ENCODE measurements at places on chromosomes 13 and 19.
A peak's percentile ranks its signal among the peaks of the same experiment; 100 is the strongest.

DNA sequence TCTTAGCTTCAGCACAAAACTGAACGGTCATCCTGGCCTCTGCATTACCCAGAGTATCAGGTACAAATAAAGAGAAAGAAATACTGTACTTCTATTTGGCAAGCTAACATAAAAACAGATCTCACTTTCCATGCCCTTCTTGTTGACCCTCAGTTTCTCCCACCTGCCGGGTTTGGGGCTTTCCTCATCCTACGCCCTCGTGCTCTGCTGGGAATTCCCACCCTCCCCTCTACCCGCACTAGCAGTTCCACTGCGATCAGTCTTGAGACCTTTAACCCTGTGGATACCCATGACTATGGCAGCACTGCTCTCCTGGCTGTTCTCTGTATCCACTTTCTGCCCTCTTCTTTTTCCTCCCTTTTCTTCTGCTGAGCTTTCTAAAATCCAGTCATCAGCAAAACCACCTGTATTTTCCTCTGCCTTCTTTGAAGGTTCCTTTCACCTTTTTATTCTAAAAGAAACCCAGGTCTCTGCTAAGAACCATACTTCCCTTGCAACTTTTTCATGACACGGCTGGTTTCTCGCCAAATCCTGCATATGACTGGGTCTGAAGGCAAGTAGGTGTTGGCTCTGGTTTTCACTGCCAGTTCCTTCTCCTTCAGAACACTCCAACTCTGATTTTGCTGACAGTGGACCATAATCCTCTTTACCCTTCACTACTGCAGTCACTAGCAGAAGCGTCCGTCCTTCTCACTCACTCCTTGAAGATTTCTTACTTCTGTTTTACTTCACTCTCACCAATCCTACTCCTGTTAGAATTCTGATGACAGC is 99.4 kb downstream of the MIPEP start:
- no peak for DNase-seq

- no peak for DNase-seq
Measured at GRCh38 chr13:105035092-105035491, 1500.4 kb downstream of the EFNB2 start.

GRCh38 chr19:4951656-4952055 is 17.3 kb upstream of the KDM4B start:
- no peak for DNase-seq

DNA sequence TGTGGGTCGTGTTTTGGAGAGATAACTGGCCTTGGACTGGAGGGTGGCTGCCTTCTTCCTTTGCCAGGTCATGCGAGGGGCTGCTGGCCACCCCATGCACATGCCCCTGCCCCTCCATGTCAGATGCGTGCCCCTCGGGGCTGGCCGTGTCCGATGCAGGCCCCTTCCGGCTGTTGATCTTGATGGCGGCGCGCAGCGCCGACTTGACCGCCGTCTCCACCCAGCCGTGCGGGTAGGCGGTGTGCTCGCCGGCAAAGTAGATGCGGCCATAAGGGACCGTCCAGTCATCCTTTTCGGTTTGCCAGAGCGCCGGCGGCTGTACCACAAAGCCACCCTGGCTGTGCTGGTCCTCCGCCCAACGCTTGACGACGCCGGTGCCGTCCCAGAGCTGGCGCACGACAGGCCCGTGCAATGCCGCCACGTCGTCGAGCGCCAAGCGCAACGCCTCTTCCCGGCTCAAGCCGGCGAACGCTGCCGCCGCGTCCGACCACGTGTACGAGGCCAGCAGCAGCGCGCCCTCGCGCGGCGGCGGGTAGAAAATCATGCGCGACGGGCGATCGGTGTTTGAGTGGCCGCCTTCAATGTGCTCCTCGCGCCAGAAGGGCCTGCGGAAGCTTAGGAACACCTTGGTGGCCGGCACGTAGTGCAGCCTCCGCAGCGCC is 6.9 kb downstream of the IL4I1 start:
- DNase-seq, result peak; percentile 89

DNA sequence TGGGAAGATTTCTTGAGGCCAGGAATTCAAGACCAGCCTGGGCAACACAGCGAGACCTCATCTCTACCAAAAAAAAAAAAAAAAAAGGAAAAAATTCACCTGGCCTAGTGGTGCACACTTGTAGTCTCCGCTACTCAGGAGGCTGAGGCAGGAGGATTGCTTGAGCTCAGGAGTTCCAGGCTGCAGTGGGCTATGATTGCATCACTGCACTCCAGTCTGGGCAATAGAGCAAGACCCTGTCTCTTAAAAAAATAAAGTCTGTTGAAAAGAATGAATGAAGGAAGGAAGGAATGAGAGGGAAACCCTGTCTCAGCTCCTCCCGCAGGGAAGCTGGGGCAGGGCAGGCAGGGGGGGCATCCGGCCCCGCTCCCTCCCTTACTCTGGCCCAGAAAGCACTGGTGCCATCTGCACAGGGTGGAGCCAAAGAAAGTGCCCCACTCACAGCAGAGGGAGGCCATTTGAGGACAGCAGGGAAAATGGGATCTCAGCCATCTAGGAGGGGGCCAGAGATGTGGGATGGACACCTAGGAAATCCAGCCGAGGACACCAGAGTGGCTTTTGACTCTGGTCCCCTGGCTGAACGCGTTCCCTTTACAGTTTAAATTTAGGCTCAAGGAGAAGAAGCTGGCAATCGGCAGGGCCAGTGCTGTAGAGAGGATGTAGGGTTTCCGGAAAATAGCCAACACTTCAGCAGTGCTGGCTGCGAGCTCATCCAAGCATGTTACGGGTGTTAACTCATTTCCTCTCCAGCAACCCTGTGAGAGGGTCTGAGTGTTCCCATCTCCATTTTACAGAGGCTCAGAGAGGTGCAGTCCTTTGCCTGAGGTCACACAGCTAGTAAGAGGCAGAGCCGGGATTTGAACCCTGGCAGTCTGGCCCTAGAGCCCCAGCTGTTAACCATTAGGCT is 3.6 kb upstream of the HPN start:
- no peak for DNase-seq

GRCh38 chr13:71459708-71460107 is 407.3 kb downstream of the DACH1 start:
- DNase-seq, result peak; percentile 1

- no peak for DNase-seq
Measured at GRCh38 chr13:67343777-67344176, 113.6 kb upstream of the PCDH9 start.

DNA sequence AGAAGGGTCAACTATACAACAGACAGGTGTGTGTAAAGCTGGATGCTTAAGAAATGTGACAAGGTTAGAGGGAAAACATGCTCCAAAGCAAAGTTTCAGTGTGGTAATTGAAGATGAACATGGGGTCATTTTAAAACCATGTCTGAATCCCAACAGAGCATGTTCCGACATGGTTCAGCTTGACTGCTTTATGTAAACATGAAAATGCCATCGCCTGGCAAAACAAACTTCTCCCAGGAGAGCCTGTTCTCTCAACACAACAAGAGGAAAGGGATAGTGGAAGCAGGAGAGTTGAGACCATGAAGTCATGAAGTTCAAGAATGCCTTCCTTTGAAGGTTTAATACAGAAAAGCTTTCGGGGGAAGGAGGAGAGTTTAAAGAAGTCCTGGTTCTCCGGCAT is 85.8 kb downstream of the EPSTI1 start:
- DNase-seq, result no peak

GRCh38 chr13:33224191-33224590 is 61.4 kb downstream of the STARD13 start:
- no peak for DNase-seq

DNA sequence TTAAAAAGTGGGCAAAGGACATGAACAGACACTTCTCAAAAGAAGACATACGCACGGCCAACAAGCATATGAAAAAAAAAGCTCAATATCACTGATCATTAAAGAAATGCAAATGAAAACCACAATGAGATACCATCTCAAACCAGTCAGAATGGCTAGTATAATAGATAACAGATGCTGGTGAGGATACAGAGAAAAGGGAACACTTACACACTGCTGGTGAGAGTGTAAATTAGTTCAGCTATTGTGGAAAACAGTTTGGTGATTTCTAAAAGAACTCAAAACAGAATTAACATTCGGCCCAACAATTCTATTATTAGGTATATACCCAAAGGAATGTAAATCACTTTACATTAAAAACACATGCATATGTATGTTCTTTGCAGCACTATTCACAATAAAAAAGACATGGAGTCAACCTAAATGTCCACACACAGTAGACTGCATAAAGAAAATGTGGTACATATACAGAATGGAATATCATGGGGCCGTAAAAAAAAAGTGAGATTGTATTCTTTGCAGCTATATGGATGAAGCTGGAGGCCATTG is 1569.0 kb downstream of the OLFM4 start:
- DNase-seq, result no peak

DNA sequence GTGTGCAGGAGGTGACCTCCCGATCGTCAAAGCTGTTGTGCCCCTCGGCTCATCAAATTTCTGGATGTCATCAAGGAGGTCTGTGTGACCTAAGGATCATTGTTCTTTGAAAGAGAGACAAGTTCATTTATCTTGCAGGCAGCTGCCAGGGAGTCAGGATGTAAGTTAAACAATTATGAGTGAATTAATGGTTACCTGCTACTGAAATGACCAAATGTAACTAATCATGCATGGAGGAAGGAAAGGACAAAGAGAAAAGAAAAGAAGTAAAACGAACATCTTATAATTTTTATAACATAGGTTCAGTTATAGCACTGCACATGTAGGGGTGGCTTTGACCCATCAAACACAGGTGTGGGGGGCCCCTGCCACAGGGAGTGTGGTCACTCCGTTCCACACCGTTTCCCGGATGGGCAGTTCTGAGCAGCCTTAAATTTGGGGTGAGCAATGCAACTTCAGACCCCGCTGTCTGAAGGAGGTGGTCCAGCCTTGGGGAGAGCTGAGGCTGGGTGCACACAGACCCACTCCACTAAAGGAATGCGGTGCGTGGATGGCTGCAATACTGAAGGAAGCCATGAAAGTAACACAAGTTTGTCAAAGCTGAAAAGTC is 5.3 kb downstream of the CD22 start:
- no peak for DNase-seq

DNA sequence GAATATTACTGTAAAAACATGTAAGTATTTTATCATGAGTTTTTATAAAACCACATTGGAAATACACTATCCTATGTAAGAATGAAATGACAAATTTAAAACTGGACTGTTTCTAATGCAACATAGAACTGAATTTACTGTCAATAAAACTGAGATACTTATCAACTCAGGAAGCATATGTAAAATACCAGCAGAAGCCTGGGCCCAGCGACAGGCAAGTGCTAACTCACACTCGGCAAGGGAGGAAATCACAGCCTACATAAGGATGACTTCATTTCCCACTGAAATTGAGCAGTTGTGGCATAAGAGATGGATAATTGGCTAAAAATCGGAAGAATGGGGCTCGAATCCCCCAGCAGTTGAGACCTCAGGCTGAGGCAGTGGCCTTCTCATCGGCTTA is 12.1 kb downstream of the PROZ start:
- no peak for DNase-seq

DNA sequence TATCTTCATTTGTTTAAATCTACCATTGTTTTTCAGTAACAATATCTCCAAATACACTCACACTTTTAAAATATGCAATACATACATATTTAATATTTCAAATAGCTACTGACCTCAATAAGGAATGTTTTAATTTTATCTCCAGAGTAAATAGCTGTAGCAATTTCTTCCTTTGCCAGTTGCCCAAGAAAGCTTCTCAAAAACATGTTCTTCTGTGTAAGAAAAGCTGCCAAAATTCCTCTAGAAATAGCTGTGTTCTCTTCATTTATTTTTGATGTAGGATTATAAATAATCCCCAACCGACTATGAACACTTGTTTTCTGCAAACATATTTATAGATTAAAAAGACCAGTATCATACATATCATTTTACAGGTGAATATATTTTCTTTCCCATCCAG is 150.5 kb downstream of the UGGT2 start:
- no peak for DNase-seq

GRCh38 chr13:103862525-103862924 is 796.3 kb upstream of the SLC10A2 start:
- DNase-seq, result no peak

- no peak for DNase-seq
Measured at GRCh38 chr13:73519396-73520116, 460.8 kb downstream of the KLF5 start.

GRCh38 chr19:5703819-5704818 is 14.0 kb downstream of the RPL36 start:
- no peak for DNase-seq

GRCh38 chr19:12913011-12913561 is 6.0 kb downstream of the SYCE2 start:
- peak; percentile 83 for DNase-seq

- DNase-seq, result no peak
Measured at GRCh38 chr13:39044536-39044935, 6.3 kb downstream of the NHLRC3 start.

DNA sequence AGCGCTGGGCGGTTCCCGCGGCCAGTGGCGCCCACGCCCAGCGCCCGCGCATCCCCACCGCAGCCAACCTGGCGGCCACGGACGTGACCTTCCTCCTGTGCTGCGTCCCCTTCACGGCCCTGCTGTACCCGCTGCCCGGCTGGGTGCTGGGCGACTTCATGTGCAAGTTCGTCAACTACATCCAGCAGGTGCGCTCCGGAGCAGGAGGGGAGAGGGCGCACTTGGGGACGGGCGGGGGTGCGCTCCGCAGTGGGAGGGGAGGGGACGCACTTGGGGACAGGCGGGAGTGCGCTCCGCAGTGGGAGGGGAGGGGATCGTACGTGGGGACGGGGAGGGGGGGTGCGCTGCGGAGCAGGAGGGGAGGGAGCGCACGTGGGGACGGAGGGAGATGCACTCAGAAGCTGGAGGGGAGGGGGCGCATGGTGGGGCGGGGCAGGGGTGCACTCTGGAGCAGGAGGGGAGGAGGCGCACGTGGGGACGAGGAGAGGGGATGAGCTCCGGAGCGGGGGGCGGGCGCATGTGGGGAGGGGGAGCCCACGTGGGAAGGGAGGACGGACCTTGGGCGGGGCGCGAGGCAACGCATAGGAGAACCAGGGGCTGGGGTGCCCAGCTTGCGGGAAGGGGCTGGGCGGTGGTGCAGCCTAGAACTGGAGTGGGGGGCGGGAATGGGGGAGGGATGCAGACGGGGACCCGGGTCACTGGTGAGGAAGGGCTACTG is 1.5 kb downstream of the KISS1R start:
- no peak for DNase-seq

DNA sequence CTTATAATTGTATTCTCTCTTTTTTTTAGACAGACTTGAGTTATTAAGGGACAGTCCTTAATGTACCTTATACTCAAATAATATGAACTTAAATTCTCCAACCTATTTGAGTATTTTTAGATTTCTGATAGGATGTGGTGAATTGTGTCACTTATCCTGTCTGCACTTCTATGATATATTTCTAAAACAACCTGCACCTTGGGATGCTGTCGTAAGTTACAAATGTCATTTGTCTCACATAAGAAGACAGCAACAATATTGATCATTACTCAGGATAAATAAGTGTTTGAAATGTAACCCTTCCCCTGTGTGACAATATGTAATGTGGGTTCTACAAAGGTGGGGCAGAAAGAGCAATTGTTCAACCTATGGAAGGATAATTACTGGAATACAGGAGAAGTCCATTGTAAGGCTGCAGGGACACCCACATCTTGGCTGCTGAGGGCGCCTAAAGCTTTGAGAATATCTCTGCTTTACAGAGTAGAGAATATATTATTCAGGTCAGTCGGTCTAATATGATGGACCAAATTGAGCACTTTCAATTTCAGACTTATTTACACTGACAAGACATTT is 236.9 kb upstream of the PRR20A start:
- DNase-seq, result no peak
